ENCODE measurements at places on chromosomes 7 and 10.

- no peak for DNase-seq
These were observed 75.3 kb downstream of the GRB10 start for GRCh38 chr7:50707236-50708006.

DNA sequence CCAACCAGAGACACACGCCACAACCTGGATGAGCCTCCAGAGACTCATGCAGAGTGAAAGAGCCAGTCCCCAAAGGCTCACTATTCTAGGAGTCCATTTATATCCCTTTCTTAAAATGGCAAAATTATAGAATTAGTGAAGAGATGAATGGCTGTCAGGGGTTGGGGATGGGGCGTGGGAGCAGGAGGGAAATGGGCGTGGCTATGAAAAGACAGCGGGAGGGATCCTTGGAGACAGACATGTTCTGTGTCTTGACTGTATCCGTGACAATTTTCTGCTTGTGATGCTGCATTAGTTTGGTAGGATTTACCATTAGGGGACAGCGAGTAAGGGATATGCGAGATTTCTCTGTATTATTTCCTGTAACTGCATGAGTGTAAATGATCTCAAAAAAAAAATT, 33.0 kb downstream of the FAM53B start:
- DNase-seq: no peak

DNA sequence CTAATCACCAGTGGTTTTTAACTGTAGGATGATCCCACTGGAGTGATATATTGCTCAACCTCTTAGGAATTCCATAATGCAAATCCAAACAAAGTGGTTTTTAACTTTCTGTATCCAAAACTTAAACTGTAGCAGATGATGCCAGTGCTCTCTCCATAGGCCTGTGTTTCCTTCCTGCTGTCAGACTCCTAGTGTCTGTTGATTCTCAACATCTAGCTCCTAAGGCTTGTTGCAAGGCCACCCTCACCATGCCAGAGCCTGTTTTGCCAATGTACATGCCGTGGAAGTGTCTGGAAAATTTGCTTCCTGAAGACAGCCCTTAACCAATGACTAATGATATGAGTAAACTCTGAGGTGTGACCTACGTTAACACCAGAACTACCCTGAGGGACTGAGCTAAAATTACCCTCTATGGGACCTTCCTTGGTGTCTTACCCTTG, 39.3 kb downstream of the C1GALT1 start:
- DNase-seq: no peak

GRCh38 chr10:87654212-87654611, 5.5 kb upstream of the PAPSS2 start:
- DNase-seq: no peak

DNA sequence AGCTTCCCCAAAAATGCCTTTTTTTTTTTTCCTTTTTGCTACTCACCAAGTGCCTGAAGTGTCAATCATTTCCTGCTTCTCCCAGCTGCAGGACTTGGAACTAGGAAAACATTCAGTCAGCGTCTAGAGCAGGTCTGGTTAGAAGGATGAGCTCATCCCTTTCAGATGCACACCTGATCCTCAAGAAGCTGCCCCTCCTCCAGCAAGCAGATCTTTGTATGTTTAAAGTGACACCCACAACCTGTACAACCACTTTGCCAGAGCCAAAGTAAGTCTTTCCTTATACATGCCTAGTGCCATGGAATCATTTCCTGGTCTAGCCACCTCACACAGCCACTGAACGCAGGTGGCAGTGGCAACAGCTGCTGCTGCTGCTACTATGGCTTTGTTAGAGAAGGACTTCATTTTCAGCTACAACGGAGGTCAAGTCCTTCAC, 10.4 kb upstream of the USP54 start:
- DNase-seq: no peak

DNA sequence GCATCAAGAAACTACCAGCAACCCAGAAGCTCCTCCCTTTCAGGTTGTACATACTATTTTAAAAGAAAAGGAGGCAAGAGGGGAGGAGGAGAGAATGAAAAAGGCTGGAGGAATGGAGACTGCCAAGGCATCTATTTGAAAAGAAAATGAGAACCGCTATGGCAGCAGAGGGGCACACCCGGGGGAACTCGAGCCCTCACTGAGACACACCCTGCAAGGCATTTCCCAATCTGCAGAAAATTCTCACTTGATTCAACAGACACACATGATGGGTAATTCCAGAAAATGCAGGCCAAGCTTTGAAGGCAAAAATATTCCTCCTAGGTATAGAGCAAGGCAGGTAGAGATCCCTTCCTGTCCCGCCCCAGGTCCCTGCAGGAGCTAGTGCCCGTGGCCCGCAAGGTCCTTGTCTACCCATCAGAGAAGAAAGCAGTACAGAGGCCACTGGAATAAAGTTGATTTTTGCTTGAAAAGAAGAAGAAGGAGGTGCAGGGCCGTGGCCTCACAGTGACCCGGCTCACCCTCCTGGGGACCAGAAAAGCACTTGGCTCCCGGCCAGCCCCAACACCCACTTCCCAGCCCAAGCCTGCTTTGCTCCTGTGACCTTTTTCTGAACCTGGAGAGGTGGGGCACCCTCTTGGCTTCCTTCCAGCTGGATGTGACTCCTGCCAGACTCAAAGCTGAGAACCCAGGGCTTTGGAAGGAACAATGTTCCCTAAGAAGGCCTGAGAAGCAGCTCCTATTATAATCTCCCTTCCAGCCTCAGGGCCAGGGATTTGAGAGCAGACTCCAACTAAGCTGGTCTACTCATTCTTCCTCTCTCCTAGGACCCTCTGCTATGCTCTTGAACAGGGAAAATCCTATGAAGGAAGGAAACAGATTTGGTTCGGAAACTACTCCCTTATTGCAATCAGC, 6.2 kb upstream of the PIK3CG start:
- DNase-seq: no peak

- no peak for DNase-seq
These were observed 184.2 kb downstream of the STK31 start for GRCh38 chr7:23893942-23894891.

GRCh38 chr10:108812296-108812695, 1111.0 kb downstream of the XPNPEP1 start:
- no peak for DNase-seq

DNA sequence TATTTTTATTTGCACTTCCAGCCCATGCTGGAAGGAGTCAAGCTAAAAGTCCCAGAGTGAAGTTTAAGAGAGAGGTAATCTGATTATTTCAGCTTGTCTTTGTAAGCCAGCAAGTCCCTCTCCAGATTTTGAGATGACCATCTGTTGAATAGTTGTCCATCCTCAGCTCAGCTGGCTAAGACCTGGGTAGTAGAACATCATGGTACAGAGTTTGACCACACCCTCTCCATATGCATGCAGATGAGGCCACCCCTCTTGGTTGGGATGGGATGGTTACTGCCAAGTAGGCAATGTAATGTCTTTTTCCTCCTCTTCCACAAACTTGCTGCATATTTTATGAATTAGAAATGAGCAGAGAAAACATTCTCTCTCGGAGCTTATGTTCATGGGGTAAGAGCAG, 639.8 kb downstream of the SORCS3 start:
- DNase-seq: no peak

DNA sequence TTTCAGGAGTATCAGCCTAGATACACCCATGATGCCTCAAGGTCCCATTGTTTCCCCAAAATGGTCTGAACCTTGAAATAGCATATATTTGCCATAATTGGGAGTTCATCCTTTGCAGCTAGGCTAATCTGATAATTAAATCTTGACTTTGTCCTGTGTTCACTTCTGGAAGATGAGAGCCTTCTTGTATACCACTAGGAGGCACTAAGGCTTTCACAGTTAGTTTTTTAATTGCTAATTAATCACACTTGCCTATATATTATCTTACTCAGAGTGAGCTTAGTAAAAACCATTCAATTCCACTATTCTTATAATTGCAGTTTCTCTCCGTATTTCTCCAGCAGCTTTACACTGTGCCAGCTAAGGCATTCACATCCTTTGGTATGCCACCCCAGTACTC, 48.7 kb upstream of the MAGI2 start:
- no peak for DNase-seq

DNA sequence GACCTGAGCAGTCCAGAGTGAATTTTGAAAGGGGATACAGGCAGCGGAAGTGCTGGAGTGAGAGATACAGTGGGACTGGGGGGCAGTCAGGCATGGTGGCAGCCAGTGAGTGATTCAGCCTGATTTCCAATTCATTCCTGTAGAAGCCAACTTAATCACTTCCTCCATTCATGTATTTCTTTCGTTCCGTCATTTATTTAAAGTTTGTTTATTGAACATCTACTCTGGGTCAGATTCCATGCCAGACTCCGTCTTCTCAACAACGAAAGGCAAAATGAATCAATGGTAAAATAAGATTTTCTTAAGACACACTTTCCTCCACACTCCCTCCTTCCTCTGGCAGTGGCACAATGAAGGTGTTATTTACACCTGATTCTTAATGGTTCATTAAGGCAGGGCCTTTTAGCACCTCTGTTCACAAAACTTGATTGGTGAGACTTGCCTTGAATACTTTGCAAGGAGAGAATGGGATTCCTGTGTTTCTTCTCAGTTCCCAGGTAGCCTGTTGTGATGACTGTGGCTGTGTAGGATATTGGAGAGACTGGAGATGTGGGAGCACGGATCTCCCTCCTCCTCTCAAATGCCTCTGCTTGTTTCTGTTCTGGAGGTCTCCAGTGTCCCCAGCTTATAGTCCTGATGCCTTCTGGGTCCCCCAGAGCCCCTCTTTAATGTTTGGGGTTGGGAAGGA, 27.9 kb downstream of the ADCYAP1R1 start:
- no peak for DNase-seq

- DNase-seq: no peak
These were observed 55.8 kb downstream of the INPP5A start for GRCh38 chr10:132593389-132593788.

- DNase-seq: no peak
These were observed 328.0 kb upstream of the SMIM30 start for GRCh38 chr7:113446391-113446790.

GRCh38 chr7:18590744-18591340, 95.3 kb downstream of the HDAC9 start:
- DNase-seq: no peak

- no peak for DNase-seq
These were observed 12.6 kb downstream of the FGF8 start for GRCh38 chr10:101763141-101763846.

DNA sequence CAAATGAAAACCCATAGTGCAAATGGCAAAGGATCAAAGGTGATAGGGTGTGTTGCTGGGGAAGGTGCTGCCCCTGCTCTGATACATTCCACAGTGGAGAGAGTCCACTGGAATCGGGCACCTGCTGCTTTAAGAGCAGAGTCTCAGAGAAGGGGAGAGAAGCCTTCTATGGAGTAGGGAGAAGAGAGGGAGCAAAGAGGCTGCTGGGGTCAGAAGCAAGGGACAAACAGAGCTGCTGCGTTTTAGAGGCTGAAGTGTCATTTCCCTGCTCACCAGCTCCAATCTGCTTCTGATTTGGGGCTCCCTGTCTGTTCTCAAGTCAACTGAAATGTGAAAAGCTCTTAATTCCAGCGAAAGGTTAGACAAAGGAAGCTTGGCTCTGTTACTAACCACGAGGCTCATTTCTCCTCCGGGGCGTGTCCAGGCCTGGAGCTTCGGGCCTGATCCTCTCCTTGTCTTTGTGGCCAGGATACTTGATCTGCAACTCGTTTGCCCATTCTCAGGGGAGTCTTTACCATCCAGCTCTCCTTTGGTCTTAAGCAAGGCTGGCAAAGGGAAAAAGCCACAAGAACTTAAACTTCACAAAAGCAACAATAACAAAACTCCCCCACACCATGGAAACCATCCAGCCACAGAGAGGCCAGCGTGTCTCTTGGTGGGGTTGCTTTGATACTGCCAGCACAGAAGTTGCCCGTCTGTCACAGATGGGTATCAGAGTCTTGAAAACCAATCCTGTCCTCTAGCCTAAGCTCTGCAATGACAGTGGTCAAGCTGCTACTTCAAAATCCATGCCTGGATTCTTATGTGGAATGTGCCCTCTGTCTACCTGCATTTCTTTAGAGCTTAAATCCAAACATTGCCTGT, 692.6 kb downstream of the SUGCT start:
- no peak for DNase-seq

DNA sequence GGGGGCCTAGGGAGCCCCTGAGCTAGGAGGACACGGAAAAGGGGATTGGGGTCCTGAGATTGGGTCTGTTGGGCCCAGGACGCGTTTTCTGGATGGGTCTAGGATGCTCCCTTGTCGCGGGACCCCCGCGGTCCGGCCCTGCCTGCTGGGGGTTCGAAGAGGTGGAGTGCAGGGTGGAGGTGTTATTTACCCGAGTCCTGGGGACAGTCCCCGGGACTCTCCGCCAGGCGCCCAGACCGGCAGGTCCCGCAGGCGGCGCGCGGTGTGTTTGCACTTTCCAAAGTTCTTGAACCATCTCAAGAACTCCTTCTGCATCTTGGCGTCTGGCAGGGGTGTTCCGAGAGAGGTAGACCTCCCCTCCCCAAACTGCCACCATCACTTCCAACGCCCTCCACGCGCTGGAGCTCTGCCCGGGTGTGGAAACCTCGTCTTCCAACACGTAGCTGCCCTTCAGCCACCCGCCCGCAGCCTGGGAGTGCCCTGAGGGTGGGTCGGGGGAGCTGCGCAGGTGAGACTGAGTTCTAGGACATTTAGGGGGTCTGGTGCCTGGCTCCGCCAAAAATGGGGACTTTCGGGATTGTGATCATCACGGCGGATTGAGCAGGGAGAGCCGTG, 569 bp downstream of the CAV1 start:
- no peak for DNase-seq

- DNase-seq: no peak
These were observed 88.4 kb downstream of the SH3PXD2A start for GRCh38 chr10:103766751-103767505.

GRCh38 chr7:29891766-29892165, 85.5 kb downstream of the WIPF3 start:
- no peak for DNase-seq

GRCh38 chr7:102974366-102975236, 61.8 kb downstream of the LRRC17 start:
- DNase-seq: no peak

DNA sequence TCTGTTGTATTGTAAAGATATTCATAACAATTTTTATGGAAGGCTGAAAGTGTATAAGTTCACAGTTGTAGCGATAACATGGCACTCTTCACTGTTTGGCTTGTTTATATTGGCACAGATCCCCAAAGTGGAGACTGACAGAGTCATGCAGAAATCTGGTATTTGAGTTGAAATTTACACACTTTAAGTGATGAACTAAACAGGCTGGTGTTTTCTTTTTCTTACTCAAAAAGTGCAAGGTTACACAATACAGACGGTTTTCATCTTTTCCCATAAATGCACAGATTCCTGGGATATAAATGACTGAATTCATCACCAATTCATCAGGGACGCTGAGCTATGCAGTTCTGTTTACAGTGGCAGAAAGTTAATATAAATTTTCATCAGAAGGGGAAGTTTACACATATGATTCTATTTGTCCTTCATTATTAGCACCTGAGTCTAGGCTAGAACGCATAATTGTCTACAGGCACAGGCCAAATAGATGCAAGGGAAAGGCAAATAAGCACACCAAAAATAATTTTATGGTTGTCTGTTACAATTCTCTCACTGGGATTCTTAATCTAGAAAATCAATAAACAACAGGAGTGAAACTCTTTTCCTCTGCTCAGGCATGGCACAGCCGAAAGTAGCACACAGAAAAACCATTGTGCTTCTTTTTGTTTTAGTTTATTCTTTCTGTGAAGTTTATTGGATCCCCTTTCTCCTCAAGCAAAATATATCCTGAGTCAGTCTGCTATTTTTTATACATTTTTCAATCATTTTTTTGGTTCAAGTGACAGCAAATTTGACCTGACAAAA, 88.0 kb downstream of the FOXP2 start:
- no peak for DNase-seq

Measured in anterior cingulate cortex (tissue), 58 donors.